AG20443 (cell line): ENCODE measurements at places on chromosomes 16 and 17.
A peak's percentile ranks its signal among the peaks of the same experiment; 100 is the strongest.

GRCh38 chr17:81279278-81280275 lies 15.5 kb downstream of the SLC38A10 start:
- DNase-seq: no peak

DNA sequence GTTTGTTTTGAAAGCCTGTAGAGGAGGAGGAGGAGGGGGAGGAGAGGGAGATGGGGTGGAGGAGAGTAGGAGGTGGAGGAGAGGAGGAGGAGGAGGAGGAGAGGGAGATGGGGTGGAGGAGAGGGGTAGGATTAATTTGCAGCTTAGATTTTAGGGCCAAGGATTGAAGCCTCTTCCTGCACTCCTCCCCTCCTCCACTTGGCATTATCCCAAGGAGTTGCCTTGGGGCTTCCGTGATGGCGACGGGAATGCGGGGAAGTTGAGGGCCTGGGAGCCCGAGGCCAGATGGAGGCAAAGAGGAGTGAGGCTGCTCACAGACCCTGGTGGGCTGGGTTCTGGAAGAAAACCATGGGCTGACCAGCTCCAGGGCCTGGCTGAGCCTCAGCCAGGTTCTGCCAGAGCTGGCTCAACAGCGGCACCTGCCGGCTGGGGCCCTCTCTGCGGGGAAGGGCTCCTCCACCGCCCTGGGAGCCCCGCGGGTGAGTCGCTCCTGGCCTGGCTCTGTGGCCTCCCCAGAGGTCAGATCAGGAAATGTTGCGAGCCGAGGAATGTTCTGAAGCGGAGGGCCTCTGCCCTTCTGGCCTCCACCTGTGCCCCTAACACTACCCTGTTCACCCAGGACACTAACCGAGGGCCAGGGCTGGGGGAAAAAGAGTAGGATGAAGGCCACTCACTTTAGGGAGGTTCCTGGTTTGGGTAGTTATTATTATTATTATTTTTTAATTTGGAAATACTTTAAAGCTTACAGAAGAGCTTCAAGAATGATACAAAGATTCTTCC lies 23.9 kb upstream of the FMNL1 start:
- peak; percentile 96 for DNase-seq

DNA sequence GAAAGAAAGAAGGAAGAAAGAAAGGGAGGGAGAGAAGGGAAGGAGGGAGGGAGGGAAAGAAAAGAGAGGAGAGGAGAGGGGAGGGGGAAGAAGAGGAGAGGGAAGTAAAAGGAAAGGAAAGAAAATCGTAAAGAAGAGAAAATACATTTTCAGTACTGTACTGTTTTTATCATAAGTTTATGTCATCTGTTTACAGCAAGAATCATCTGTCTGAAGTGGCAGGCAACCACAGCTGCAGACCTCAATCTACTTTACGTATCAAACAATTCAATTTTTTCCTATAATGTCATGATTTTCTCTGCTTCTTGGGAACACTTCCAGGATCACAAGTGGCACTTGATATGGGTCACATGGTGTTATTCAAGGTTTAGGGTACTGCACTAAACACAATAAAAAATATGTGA lies 58.3 kb downstream of the USP32 start:
- no peak for DNase-seq

DNA sequence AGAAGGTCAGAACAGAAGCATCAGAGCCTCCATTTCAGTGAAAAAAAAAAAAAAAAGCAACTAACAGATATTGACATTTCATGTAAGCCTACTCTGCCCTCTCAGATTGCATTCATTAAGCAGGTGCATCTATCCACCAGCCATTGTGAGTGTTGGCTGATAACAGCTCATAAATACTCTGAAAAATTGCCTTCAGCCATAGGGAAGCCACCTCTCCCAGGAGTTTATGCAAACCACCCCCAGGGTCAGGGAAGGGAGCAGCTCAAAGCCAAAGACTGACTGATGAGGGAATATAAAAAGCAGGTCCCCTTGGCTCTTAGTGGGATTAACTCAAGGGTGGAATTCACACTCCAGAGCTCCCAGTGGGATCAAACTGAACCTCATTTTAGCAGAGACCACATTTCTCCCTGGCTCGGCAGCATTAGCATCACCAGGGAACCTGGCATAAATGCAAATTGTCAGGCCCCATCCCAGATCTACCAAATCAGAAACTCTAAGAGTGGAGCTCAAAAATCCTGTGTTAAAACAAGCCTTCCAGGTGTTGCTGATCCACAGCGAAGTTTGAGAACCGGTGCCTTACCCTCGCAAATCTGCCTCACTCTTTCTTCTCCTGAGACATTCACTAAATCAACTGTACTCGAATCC lies 14.2 kb downstream of the APOH start:
- DNase-seq: no peak

DNA sequence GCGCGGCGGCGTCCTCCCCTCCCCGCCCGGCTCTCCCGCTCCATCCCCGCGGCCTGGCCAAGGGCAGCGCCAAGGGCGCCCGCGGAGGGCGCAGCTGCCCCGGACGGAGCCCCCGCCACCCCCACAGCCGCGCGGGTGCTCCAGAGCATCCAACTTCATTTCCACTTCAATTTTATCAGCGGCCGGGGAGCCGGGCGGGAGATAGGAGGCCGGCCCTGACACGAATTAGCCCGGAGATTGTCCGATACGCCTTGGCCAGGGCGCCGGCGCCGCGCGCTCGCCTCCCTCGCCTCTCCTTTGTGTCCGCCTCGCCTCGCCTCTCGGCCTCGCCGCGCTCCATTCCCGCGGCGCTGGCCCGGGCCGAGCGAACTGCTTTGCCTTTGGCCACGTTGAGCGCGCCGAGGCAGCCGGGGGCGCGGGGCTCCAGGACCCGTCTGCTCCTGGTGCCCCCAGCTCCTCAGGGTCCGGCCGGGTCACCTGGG lies 129.1 kb upstream of the LHX1 start:
- peak; percentile 50 for DNase-seq

GRCh38 chr16:53827741-53828140 lies 123.8 kb downstream of the FTO start:
- no peak for DNase-seq

DNA sequence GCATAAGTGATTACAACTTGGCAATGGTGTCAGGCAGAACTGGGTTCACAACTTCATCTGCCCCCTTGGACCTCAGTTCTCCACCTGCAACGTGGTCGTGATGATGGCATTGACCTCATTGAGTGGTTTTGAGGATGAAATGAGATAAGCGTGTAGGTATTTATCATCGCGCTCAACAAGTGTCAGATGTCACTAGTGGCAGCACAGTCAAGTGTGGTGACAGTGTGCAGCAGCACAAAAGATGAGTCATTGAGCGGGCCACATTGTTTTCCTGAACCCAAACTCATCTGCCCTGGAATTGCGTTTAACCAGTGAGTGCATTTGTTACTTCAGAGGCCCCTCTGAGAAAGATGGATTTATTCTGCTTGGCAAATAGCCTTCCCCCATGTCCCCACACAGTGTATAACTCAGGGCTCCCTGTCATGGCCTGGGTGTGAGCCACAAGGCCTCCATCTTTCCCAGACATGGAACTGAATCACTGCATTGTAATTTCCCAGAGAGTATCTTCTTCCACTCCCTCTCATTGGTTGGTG lies 20.9 kb downstream of the IRX3 start:
- DNase-seq: peak; percentile 36

- DNase-seq: no peak
These were observed 2.6 kb downstream of the BBS2 start for GRCh38 chr16:56517206-56517605.

- DNase-seq: no peak
These were observed 8.9 kb downstream of the MRPL27 start for GRCh38 chr17:50364061-50364458.

DNA sequence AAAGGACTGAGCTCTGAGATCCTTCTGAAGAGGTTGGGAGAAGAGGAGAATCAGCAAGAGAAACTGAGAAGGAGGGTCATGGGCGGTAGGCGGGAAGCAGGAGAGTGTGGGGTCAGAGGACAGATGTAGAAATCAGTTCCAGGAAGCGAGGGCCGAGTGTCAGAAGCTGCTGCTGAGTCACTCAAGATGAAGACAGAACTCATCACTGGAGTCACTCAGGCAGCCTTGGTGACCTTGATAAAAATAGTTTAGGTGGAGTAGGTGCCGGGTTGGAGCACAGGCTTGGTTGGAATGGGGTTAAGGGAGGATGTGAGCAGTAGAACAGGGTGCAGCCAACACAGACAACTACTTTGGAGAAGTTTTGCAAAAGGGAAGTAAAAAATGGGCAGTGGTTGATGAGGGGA lies 6.1 kb upstream of the ITGAM start:
- DNase-seq: no peak

GRCh38 chr17:7192271-7192937 lies 13.2 kb upstream of the ASGR1 start:
- DNase-seq: no peak

DNA sequence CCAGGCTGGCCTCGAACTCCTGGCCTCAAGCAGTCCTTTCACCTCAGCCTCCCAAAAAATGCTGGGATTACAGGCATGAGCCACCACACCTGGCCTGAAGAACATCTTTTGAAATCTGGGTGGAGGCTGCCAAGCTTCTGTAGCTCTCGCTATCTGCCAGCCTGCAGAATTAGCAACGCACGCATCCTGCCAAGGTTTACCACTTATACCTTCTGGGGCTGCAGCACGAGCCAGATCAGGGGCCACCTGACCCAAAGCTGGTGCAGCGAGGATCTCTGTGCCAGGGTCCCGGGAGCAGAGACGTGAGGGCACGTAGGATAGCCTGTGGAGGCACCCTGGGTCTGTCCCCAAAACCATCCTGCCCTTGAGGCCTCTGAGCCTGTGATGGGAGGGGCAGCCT lies 22.2 kb downstream of the SLC38A8 start:
- DNase-seq: no peak

- no peak for DNase-seq
These were observed 35.1 kb downstream of the GRB2 start for GRCh38 chr17:75370286-75370915.

- DNase-seq: no peak
These were observed 61.7 kb upstream of the CLEC18A start for GRCh38 chr16:69889295-69889964.

- DNase-seq: no peak
These were observed 221.1 kb downstream of the MRTFB start for GRCh38 chr16:14292051-14292825.

DNA sequence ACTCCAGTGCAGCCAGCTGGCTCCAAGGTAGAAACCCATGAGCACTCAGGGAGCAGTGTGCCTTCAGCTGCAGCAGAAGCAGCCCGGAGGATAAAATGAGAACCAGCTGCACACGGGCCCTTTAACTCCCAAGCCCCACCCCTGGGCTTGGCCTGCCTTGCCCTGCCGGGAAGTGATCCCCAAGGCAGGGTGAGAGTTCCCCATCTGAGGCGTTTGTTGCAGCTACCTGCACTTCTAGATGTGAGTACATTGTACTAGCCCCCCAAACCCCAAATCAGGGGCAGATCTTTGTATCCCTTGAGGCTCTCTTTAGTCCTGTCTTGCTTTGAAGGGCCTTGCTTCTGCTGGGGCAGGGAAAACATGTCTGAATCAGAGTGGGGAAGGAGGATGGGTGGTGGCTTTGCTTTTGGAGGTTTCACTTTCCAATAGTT lies at the start of gene MVP:
Gene MVP, plus strand, starts transcription at position 192 of the 431 bp plus-strand sequence. CDS start 10,088 bp downstream, outside the sequence.
- DNase-seq: peak; percentile 82

DNA sequence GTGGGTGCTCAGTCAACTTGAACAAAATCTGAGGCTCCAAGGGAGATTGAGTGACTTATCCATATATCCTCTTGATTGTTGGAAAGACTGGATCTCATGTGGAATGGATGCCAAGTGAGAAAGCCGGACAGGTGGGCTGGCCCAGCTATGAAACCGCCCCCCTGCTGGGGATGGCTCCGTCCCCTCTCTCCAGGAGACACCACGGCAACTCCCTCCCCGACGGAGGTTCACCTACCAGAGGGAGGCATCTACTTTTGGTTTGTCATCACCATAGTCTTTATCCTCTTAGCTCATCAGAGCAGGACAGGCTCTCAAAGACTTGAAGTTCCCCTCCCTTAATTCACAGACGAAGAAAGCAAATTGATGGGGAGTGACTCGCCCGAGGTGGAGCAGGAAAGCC lies 1.8 kb upstream of the ALG1 start:
- no peak for DNase-seq

GRCh38 chr16:71796501-71797097 lies 12.0 kb downstream of the AP1G1 start:
- DNase-seq: peak; percentile 26

DNA sequence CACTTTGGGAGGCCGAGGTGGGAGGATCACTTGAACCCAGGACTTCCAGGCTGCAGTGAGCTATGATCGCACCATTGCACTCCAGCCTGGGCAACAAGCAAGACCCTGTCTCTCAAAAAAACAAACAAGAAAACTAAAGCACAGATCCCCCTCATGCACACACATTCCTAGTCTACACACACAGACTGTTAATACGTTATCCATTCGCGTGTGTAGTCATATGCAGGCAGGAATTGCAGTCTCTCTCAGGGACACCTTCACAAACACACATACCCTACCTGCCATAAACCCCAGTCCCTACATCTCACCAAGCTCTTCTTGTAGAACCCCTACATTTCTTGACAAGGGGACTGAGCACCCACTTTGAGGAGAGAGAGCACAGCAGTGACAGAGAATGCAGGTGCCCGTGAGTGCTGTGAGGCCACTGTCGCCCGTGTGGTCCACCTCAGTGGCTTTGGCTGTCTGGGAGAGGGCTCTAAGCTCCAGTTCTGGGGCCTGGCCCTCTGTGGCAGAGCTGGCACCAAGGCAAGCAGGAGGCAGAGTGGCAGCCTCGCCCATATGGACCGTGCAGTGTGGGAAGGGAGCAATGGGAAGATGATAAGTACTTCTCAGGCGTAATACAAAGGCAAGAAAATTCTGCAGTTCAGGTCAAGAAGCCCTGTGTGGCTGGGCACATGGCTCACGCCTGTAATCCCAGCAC lies 59.0 kb upstream of the RPH3AL start:
- no peak for DNase-seq

GRCh38 chr16:20023190-20023589 lies 50.5 kb downstream of the GPR139 start:
- no peak for DNase-seq

DNA sequence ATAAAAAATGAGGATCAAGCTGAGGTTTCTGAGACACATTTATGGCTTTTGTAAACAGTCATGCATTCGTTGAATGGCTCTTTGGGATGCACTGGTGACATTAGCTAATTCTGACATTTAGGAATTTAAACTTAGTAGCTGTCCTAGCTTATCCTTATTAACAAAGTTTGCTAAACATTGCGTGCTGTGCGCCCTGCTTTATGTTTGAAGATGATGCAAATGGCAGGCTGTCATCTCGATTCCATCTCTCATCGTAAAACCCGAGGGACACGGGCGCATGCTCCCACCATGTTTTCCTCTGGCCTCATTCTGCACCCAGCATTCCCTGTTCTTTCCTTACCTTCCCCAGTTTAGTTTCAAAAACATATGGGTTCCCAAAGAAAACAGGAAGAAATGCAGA lies 53.8 kb upstream of the ARHGAP44 start:
- no peak for DNase-seq
